SJSA1 (cell line): ENCODE measurements at places on chromosomes 4 and X. TPM values are rescaled to one million over a fixed set of nuclear protein-coding genes. Genes with fewer than 3 reads are reported as not detected.

DNA sequence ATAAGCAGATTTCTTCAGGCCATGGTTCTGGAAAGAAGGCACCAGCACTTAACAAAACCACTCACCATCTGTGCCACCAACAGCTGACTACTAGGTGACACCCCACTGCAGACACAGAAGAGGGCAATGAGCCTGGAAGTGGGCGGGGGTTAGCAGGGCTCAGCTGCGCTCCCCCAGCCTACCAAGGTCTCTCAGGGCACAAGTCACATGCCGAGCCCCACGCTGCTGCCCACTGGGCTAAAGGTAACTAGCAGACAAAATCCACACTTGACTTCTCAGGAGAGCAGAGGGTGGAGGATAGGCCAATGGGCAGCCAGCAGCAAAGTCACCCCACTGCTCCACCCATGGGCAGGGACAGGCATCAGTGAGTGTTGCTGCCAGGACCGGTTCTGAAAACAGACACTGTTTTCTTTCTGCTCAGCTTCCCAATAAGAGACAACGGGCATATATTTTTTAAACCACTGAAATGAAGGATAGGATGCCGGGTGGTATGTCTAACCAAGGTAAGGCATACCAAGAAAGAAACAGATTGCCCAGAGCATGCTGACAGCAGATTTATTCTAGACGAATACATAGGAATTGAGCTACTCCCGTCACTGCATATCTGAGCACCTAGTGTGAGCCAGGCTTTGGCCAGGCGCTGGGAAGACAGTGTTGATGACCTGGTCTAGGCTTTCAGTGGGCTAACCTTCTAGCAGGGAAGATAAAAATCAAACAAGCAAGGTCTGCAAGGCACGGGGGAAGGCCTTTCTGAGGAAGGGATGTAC is 20.1 kb downstream of the ACSL1 start:
- DNase-seq, result no peak

DNA sequence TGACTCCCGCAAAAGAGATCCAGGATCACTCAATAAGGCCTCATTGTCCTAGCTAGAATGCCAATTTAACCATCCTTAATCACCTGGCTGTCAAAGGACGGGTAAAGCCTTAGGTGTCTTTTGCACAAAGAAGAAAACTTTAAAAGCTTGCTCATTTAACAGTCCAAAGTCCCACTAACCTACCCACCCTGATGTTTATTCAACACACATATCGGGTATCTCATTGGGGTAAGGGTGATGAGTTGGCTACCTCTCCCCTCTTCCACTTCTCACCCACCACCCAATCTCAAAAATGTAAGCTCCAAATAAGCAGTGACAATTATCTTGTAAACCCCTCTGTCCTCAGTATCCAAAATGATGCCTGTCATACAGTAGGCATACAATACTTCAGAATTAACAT is 988 bp upstream of the SRD5A3 start:
- DNase-seq, result no peak

- DNase-seq, result no peak
Measured at GRCh38 chr4:25844961-25845712, 17.7 kb downstream of the SEL1L3 start.

The ZNF630 gene
- 0.47 and 0.58 TPM in 2 replicates for total RNA-seq

The TCEAL9 gene
- total RNA-seq, result 171 and 277 TPM in 2 replicates

DNA sequence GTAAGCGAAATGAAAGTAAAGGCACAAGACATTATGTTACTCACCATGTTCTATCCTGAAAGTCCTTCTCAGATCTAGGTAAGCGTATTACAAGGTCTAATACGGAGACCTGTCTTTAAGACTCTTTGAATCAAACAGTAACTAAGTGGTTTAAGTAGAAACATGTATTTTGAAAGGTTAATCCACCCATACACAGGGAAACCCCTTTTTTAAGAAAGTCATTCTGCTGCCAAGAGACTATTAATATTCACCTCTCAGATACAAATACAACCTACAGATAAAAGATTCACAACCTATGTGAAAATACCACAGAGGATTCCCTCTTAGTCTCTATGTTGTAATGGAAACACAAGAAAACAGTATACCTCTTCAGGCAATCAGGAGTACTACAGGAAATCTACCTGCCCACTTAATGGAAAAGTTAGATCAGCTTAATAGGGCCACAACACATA is 63.2 kb upstream of the TNIP3 start:
- DNase-seq, result no peak
